ENCODE measurements at places on chromosomes 5 and 9.

- DNase-seq, result no peak
These were observed 9.7 kb downstream of the GRIN1 start for GRCh38 chr9:137148661-137149060.

DNA sequence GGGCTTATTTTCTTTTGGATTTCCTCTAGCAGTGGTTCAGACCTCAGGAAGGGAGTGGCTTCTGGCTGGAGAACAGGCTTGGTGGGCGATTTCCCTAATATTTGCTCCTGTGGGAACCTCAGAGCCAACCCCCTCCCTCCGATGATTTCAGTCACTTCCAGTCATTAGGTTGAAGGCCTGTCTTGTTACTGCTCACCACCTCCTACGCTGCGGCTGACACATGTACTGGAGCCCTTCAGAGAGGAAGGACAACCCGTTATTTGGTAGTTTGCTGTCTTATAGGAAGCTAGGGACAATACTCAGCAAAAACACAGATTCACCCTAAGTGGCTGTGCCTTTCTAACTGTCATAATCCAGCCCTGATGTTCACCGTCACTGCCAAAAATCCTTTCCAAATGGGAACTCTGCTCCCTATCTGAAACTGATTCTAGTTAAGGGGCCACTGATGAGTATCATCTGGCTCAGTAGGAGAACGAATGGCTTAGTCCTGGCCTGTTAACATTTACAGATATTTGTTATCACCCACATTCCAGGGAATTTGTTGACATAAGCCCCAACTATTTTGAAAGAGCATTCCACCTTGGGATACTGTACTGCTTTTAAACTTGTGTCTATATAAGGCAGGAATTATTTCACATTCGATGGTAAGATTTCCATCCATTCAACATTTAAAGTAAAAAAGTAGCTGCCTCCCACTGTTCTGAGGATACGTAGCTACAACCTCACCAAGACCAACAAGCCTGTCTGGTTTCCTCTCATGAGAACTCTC, 29.3 kb upstream of the ANKH start:
- no peak for DNase-seq

DNA sequence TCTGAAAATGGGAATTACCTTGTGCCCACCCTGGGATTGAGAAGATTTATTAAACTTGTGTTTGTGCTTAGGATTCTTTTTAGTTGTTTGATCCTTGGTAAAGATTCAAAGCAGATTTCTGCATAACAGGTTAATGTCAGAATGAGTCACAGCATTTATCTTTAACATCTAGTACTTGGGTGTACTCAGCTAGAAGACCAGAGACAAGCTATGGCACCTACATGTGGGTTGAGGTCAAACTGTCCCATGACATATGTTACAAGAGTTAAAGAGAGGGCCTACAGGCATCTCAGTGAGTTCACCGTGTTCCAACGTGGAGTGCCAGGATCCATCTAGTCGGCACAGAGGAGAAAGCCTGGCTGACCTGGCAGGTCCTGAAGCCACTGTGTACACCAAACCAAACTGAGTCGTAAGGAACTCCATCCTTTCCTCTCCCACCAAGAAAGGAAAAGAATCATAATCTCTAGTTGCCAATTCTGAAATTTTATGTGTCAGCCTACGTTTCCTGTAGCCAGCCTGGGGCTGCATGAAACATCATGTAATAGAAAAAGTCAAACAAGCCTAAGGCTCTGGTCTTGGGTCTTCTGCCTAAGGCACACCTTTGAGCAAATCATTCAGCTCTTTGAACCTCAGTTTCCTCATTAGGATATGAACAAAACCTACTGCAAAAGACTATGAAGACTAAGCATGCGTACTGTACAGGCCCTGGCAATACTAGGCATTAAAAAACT, 73.7 kb downstream of the RCL1 start:
- DNase-seq, result no peak

GRCh38 chr5:148953711-148954110, 109.2 kb downstream of the SH3TC2 start:
- DNase-seq, result no peak

GRCh38 chr5:81898403-81898802, 73.4 kb upstream of the ATG10 start:
- no peak for DNase-seq

DNA sequence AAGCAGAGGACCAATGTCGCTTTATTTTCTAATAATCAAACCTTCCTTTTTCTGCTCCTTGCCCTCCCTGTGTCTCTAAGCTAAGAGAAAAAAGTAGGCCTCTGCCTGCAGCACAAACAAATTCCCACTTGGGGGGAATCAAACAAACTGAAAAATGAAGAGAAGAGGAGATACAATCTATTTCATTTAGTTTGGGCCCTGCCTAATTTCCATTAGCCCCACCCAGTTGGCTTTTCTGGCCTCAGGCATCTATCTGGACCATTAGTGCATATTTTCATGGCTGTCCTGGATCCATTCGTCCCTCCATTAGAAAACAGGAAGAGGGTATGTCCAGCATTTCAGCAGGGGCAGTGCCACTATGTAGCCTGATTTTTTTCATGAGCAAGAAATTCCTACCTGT, 72.9 kb downstream of the EBF1 start:
- DNase-seq, result no peak

- no peak for DNase-seq
These were observed 66.7 kb downstream of the PSD2 start for GRCh38 chr5:139862313-139862712.

DNA sequence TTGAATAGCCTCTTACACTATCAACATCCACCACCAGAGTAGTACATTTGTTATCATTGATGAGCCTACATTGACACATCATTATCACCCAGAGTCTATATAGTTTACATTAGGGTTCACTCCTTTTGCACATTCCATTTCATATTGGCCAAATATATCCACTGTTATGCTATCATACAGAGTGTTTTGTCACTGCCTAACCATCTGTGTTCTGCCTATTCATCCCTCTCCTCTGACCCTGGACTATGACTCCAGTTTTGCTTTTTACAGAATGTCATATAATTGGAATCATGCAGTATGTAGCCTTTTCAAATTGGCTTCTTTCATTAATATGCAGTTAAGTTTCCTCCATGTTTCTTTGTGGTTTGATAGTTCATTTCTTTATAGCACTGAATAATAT, 904.7 kb downstream of the TLE1 start:
- no peak for DNase-seq

- DNase-seq, result no peak
These were observed 51.0 kb upstream of the PSD2 start for GRCh38 chr5:139744471-139745131.

- no peak for DNase-seq
These were observed 24.7 kb downstream of the TPPP start for GRCh38 chr5:668283-668995.

- no peak for DNase-seq
These were observed 685 bp downstream of the SLC24A2 start for GRCh38 chr9:19788152-19788551.

DNA sequence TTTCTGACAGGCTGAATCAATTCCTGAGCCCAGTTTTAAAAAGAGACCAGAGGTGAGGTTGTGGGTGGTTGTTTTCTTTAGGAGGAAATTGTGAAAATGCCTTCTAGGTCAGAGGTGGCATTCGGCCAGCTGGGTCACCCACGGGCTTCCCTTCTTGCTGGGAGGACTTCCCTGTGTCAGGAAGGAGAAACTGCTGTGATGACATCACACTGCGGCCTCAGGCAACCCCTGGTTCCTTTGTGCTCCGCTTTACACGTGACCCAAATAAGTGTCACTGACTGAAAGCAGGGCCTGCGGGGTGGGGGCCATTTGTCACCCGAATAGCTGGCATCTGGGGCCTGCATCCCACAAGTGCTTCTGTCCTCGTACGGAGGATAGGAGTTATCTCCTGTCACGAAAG, 39.7 kb downstream of the FABP6 start:
- DNase-seq, result no peak

GRCh38 chr9:79263628-79264027, 308.1 kb upstream of the TLE4 start:
- DNase-seq, result no peak

DNA sequence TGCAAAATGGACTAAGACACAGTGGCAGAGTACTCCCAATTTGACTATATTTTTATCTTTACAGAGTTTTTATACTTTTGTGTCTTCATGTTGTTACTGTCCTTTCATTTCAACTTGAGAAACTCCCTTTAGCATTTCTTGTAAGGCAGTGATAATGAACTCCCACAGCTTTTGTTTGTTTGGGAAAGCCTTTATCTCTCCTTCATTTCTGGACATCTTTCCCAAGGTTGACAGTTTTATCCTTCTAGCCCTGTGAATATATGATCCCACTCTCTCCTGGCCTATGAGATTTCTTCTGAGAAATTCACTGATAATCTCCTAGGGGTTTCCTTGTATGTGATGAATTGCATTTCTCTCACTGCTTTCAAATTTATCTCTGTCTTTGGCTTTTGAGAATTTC, 9.2 kb upstream of the SARDH start:
- no peak for DNase-seq

GRCh38 chr5:75550597-75550996, 38.9 kb downstream of the POLK start:
- DNase-seq, result no peak

GRCh38 chr9:80866121-80866520, 823.2 kb downstream of the TLE1 start:
- DNase-seq, result no peak

DNA sequence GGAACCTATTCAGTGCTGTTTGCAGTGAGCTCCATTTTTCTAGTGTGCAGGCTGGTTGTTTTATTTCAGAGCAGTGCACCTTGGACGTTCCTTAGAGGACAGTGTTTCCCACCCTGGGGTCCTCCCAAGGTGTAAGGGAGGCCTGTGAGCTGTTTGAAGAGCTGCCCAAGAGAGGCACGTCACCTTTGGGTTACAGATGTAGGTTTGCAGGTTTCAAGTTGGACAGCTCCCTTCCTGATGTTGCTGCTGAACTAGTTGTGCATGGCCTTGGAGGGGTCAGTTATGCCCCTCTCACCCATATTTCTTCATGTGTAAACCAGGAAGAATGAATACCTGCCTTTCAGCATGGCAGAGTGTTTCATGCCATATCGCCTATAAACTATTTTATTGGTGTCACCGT, 34.7 kb upstream of the POMT1 start:
- no peak for DNase-seq
